Activated CD8-positive, alpha-beta memory T cell treated with anti-CD3 and anti-CD28 coated beads for 4 hours (primary cell): ENCODE measurements at places on chromosomes 7 and 10.

DNA sequence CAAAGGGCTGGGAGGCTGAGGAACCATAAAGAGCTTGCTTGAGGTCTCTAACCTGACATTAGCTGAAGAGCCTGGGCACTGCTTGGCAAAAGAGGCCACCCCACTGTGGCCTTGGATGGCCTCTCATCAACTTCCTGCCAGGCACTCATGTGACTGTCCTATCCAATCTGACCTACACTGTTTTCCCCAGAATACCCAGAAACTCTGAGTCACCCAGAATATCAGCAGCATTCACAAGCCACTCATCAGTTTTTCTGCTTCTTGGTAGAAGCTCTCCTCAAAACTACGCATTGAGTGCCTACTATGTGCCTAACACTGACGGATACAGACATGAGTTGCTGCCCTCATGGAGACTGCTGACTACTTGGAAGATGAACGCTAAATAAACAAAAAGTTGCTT lies 4.1 kb upstream of the NT5C2 start:
- no peak for DNase-seq

- DNase-seq: no peak
Observed at GRCh38 chr10:79184145-79184625, 115.4 kb downstream of the ZMIZ1 start.

GRCh38 chr7:47581438-47581803 lies 490 bp downstream of the TNS3 start:
- no peak for DNase-seq

DNA sequence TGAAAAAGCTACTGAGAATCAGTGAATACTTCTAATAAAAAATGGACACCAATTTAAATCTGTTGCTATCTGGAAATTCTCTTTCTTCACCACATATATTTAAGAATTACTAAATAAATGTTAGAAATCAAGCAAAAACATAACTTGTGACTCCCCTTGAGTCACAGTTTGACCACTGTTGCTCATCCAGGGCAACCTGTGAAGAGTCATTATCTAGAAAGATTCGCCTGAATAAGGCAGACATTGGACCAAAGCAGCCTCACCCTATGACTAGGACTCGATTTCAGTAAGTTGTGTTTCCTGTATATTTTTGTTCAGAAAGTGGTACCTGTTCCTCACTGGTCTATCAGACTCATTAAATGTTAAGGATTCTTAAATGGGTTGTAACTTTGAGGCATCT lies 572.4 kb downstream of the ATRNL1 start:
- no peak for DNase-seq

GRCh38 chr10:78432583-78432982 lies 398.9 kb downstream of the RPS24 start:
- DNase-seq: no peak
